AG09309 (cell line): ENCODE measurements at places on chromosomes 2 and 18.

DNA sequence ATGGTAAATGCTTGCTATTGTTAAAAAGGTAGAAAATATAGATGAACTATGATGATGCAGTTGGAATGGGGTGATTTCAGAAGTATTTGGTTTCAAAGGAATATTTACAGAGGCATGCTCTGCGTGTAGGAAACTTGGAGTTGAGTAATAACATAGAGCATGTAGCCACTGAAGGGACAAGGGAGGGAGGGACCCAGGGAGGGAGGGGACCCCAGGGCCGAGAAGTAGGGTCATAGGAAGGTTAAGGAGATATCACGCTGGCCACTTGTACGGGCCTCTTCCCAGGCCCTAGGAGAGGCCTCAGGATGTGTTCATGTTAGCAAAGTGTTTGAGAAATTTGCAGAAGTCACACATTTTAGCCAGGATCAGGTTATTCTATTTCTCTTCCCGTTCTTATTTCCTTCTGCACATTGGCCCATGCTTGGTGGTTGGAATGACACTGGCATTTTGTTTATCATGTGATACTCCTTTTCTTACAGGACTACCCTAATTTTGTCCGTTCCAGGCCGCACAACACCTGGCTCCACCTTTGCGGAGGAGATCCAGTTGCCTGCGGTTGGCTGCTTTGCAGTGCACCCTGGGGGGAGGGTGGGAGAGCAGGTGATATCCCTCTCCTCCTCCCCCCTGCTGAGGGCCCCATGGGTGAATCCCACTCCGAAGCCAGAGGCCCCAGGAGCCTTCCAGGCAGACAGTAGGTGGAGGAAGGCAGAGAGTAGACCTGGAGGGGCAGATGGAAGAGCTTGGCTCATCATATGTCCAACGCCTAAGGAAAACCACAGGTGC lies 16.9 kb upstream of the ACKR3 start:
- DNase-seq: no peak

- DNase-seq: no peak
These were observed 192.4 kb upstream of the LRP1B start for GRCh38 chr2:142323206-142323605.

DNA sequence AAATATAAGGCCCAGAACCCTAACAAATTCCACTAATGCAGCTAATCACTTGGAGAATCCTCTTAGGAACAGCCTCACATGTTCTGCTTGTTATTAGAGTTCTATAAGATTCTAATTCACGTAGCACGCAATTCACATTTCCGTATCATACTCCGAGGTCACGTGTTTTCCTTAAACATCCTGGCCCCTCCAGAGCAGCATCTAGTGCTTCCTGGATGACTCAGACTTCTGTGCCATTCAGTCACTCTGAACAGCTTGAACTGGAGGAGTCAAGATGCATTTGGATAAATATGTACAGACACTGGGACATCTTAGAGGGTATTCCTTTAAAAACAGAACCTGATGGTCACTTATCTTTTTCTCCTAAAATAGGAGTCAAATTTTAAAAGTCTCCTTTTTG lies 156.5 kb downstream of the MYO5B start:
- DNase-seq: no peak

- DNase-seq: no peak
These were observed 189.3 kb downstream of the KCNS3 start for GRCh38 chr2:18067588-18068384.

DNA sequence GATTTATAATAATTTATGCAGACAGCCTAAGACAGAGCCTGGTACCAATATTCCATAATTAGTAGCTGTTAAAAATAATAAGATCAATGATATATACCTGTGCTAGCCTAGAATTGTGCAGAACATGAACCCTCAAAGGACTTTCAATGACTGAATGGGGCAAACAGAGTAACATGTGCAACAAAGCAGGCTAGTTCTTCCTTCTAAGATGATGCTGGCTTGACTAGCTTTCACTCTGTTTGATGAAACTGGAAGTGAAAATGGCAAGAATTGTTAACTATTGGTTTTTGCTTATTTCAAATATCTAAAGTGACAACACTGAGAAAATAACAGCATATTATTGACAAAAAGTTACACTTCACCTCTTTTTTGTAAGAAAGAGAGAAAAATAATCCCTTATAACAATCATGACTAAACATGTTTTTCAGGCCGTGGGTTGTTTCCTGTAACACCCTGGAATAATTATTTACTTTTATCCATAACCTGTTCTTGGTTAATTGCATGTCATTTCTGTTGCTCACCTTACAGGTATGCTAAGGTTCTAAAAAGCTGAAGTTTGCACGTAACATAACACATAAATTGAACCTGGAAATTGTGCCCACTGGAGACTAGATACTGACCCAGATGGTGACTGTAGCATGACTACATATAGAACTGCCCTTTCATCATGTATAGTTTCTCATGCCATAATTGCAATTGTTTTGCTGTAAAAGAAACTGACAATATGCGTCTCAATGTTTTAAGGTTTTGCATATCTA lies 108.7 kb downstream of the C18orf54 start:
- no peak for DNase-seq

DNA sequence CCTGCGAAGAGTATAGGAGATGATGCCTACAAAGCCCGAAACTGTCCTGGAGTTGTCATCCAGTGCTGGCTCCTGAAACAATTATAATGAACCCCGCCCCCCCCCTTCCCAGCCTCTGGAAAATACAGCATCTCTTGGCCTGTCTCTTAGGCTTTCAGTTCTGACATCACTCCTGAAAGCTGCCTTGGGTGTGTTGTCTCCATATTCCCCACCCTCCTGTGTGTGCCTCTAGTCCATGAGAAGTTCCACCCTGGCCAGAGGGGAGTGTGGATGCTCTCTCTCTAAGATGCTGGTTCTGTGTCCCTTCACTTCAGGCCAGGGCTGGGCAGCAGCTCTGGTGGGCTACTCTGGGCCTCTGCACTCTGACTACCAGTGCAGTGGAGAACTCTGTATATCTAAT lies 58.9 kb upstream of the TGFA start:
- no peak for DNase-seq

DNA sequence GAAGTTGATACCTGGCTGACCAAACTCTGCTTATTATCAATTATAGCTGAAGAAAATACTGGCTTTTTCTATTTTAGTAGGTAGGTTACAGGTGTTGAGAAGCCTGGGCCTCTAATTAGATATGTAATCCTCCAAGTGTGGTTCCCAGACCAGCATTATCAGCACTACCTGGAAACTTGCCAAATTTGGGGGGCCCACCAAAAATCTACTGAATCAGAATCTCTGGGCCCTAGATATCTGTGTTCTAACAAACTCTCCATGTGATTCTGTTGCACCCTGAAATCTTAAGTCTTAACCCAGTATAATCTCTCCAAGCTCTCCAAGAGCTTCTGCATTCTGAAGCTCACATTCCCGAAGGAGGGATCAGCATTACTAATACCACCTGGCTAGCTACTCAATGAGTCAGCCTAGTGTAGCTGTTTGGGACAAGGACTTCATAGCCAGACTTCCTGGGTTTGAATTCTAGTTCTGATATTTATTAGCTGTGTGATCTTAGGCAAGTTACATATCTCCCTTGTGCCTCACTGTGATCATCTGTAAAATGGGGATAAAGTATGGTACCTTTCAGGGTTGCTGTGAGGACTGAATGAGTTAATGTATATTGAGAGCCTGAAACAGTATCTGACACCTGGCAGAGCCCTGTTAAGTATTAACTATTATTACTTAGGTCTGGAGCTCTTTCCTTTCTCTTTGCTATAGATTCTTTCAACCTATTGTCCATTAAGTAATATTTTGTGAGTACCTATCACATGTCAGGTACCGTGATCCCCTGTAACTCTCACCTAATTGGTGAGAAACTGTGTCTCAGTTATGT lies 94.1 kb upstream of the CD302 start:
- DNase-seq: no peak

DNA sequence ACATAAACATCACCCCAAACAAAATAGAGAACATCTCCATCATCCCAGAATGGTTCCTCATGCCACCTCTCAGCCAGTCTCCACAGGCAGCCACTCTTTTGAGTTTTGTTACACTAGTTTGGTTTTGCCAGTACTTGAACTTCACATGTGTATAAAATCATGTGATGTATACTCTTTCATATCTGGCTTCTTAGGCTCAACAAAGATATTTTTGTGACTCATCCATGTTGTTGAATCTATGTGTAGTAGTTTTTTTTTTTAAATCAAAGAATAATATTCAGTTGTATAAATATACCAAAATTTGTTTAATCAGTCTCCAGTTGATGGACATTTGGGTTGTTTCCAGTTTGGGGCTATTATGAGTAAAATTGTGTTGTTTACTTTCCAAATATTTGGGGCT lies 75.9 kb downstream of the PMS1 start:
- DNase-seq: no peak

- DNase-seq: no peak
These were observed 686.0 kb downstream of the NRXN1 start for GRCh38 chr2:50345701-50346591.

- DNase-seq: no peak
These were observed 502.2 kb upstream of the SETBP1 start for GRCh38 chr18:44178476-44178875.

DNA sequence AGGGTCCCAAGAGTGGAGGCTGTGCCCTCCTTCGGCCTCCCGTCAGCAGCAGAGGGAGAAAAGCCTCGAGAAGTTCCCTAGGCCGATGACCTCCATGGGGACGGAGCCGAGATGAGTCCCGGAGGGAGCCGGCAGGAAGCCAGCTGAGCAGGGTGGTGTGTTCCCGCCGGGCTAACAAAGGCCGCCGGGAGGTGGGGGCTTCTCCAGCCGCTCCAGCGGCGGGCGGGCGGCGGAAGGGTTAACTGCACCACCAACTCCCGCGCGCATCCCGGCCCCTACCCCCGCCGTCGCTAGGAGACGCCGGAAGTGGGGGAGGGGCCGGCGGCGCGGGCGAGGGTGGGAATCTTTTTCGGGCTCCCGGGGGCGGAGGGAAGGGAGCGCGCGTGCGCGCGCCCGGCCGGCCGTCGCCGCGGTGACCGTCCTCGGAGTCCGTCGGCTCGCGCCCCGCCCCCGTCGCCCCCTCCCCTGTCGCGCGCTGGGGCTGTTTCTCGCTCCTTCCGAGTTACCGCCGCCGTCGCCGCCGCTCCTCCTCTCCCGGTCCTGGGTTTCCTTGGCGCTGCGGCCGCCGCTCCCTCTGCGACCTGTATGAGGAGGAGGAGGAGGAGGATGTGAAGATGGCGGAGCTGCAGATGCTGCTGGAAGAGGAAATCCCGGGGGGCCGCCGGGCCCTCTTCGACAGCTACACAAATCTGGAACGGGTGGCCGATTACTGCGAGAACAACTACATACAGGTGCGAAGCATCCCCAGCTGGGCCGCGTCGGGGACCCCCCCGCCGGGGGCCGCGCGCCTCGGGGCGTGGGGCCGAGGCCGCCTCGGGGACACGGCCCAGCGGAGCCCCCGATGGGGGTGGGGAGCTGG lies at the start of gene ABI2:
Gene ABI2, plus strand, starts transcription at position 494 of the 859 bp plus-strand sequence. Its CDS starts 121 bp downstream, at position 615.
- DNase-seq: no peak

DNA sequence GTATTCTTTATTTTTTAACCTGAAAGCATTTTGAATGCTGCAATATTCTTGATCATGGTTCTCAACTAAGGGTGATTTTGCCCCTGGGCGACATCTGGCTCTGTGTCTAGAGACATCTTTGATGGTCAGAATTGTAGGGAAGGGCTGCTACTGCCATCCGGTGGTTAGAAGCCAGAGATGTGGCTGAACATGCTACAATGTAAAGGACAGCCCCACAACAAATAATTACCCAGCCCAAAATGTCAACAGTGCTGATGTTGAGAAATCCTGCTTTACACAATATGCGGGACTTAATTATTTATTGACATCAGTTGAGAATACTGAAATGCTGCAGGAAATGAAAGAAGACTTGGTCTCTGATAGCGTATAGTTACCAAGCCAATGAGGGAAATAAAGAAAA lies 37.5 kb upstream of the SERPINB2 start:
- no peak for DNase-seq

DNA sequence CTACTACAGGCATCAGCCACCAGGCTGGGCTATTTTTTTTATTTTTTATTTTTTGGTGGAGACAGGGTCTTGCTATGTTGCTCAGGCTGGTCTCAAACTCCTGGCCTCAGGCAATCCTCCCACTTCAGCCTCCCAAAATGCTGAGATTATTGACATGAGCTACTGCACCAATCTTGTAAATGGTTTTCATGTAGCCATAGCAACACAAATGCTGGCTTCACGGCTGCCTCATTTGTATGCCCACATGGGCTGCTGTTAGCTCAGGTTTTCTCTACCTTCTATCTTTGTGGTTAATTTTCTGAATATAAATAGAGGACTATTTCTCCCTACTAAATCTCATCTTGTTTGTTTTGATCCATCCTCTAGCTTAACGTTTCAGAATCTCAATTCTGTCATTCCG lies 58.2 kb downstream of the PLEKHM3 start:
- no peak for DNase-seq

GRCh38 chr2:217065695-217066405 lies 206.0 kb upstream of the TNP1 start:
- DNase-seq: peak; percentile 98

- no peak for DNase-seq
These were observed 107.8 kb upstream of the TPO start for GRCh38 chr2:1305342-1306013.

DNA sequence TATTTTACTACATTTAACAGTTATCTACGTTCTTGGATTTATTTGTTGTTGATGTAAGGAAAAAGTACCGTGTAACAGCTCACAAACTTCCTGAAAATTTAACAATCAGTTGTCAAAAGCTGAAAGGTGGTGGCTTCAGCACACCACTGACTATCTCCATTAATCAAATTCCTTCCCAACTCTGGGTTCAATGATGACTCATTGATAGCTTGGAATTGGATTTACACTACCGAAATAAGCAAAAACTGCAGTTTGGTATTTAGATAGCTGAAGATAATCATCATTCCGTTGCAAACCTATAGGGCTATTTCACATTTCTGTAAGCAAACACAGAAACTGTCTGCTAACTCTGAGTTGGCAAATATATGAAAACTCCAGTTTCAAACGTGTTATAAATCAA lies 322.3 kb upstream of the TFPI start:
- no peak for DNase-seq

DNA sequence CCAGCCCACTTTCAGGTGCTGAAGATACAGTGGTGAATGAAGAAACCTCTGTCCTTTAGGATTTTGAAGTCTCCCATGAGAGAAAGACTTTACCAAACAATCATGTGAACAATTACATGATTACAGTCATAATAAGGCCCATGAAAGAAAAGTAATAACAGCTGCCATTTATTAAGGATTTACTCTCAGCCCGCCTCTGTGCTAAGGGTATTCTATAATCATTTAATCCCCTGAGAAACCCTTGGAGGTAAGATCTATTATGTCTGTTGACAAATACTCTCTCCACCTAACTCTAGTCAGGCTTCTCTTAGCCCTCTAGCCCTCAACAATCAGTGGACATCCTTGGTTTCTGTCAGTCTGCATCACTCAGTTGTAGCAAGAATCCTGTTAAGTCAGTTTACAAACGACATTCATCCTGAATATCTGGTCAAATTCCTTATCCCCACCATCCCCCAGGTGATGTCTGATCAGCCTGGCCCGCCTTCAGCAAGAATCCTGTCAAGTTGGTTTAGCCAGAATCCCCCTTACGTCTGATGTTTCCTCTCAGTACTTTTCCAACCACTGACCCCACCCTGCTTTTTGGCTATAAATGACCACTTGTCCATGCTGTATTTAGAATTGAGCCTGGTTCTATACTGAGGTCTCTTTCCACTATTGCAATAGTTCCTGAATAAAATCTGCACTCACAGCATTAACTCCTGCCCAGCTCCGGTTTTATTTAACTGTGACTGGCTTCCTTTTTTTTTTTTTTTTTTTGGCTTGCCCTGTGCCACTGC lies 12.2 kb upstream of the SOCS6 start:
- no peak for DNase-seq
